ENCODE measurements at places on chromosomes 12 and 14.

DNA sequence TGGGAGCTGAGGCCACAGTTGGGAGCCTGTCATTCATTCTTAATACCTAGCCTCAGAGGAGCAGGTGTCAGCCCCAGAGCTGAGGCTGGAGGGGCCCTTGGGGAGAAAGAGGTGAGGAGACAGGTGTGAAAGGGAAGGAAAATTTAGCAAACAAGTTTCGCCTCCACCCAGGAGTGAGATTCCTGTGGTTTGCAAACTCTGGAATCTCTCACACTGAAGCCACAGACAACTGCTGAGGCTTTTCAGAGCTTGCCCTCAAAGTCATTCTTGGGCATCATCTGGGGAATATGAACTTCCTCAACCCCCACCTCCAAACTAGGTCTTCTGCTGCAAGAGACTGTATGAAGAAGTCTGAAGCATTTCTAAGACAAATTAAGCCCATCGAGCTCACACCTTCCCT is 589.5 kb upstream of the TBX3 start:
- DNase-seq = no peak

- DNase-seq = no peak
These were observed 1.9 kb upstream of the SEL1L start for GRCh38 chr14:81535396-81536164.

DNA sequence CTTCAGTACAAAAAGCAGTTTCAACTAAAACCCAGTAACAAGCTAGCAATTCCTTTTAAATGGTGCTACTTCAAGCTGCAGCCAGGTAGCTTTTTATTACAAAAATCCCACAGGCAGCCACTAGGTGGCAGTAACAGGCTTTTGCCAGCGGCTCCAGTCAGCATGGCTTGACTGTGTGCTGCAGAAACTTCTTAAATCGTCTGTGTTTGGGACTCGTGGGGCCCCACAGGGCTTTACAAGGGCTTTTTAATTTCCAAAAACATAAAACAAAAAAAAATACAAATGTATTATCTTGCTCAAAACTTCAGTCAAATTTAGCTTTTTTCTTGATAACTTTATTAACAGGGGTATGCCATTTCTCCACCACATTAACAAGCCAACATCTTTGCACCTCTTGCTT is 3.6 kb upstream of the CLEC4E start:
- DNase-seq = peak; percentile 60

- no peak for DNase-seq
These were observed 120.9 kb upstream of the CAND1 start for GRCh38 chr12:67148265-67148664.

- no peak for DNase-seq
These were observed 53.0 kb downstream of the PEX5 start for GRCh38 chr12:7242176-7243101.

DNA sequence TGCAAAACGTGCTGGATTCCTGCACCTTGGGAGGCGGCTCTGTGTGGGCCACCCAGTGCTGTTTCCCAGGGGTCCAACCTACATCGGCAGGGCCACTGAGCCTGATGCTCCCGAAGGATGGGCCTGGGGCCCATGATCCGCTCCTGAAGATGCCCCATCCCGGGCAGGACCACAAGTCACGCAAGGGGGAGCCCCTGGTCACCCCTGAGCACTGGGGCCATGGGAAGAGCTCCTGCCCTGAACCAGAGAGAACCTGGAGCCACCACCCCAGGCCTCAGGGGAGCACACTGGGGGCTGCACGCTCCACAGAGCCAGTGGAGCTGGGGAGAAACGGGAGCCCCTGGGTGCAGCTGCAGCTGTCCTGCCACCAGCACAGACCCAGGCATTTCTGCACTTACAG is 124.6 kb upstream of the SFSWAP start:
- no peak for DNase-seq

- no peak for DNase-seq
These were observed 180.0 kb downstream of the ESR2 start for GRCh38 chr14:64114166-64114565.

- DNase-seq = no peak
These were observed 6.5 kb upstream of the OTX2 start for GRCh38 chr14:56816574-56817391.

All from renal pelvis (tissue), 12 donors.